ENCODE measurements at places on chromosomes 12 and 14.

DNA sequence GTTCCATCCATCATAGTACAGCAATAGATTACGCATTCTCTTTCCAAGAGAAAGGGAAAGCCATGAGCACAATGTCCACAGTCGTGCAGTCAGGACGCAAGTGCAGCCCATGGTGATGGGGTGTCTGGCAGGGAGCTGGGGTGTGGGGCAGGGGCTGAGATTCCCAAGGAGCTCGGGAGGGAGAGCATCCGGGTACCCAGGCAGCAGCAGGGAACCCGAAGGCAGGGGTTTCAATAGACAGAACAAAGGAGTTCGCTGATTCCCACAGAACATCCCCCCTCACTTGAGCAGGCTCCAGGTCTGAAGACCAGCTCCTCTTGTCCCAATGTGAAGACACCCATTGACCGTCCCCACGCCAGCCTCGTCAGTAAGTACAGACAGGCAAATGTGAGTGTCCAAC is 13.5 kb downstream of the ANHX start:
- no peak for DNase-seq

DNA sequence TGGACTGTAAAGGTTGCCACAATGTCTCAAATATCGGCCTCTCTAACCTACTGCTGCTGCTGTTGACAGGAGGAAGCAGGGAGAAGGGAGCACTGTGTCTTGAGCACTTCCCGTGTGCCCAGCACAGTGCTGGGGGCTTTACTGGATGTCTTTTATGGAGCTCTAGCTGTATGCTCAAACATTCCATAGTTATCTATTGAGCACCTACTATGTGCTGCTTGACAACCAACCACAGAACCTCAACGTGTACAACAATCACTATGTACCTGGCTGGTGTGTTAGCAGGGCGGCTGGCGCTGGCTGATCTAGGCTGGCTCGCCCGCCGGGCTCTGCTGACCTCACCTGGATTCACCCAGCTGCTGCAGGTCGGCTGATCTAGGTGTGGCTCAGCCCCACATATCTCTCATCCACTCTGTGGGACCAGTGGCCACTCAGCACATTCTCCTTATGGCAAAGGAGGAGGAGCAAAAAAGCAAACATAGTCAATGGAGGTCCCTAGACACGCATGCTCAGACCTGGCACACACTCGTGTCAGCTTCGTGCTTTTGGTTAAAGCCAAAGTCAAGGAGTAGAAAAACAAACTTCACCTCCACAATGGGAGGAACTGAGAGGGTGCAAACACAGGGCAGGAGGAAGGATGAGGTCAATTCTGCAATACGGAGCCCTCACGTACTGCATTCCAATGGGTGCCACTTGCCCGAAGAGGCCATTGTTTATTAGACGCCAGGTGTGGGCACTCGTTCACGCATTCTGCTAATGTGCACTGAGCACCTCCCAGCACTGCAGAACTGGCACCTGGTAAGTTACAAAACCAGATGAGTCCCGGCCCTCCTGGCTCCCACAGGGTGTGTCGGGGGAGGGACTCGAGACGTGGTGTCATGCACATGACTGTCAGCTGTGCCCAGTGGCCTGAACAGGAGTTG is 147.2 kb downstream of the SCARB1 start:
- DNase-seq: no peak

DNA sequence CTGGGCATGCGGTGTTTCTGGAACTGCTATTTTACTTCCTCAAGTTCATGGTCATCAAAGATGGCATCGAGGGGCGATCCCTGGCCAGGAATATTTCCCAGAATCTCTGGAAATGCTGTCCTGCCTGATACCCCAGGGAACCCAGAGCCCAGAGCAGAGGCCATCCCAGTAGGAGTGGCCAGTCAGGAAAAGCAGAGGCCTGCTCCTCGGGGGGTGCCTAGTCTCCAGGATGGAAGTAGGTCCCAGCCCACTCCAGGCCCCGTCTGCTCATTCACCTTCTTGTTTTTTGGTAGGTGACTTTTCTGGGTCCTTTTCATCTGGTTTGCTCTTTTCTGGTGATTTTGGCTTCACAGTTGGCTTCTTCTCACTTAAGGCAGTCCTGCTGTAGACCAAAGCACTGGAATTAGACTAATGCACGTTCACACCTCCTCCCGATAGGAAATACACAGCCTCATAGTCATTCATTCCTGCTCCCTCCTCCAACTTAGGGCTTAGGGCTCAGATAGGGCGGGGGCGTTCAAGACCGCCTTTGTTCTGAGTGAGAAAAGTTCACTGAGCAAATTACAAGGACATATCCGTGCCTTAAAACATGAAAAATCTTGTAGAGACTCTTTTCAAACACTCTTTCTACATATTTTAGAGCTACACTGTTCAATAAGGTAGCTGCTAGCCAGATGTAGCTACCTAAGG is 51.1 kb downstream of the TRAFD1 start:
- DNase-seq: no peak

DNA sequence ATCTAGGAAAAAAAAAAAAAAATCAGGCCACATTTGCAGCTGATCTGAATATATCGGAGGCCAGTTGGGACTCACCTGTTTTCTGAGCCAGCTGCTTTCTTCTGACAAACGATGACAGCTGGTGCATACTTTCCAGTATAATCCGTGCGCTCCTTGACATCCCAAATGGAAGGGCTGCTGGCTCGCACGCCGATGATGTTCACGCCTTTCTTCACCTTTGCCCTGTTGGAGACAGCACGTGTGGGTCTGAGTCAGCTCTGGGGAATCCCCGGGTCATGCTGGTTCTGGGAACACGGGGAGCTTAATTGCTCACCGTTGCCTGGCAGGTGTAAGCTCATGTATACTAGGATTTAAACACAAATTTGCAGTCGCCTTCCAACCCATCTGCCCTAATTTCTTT is 372.8 kb downstream of the TMEM132D start:
- no peak for DNase-seq

DNA sequence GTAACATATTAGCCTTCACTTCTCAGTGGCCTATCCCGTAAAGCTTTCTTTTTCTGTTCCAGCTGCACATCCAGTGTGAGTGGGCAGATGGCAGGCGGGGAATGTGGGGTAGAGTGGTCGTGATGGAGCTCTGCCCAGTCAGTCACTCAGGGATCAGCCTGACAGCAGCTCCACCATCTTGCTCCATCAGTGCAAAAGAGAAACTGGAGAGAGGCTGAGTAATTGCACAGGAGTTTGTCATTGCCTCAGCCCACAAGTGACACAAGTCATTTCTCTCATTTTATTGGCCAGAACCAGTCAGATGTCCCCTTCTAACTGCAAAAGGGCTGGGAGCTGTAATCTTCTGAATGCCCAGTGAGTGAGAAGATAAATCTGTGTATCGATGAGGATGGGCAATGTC is 66.5 kb downstream of the ATP23 start:
- DNase-seq: no peak

- peak; percentile 48 for DNase-seq
Measured at GRCh38 chr12:70645494-70646317, 8.5 kb upstream of the PTPRB start.

GRCh38 chr12:19941096-19941495 is 427.2 kb upstream of the PDE3A start:
- DNase-seq: no peak

- DNase-seq: no peak
Measured at GRCh38 chr12:111178181-111179081, 190.5 kb downstream of the PHETA1 start.

- DNase-seq: no peak
Measured at GRCh38 chr14:52360831-52361230, 46.7 kb downstream of the PTGER2 start.

GRCh38 chr12:64691227-64691794 is 67.9 kb downstream of the GNS start:
- DNase-seq: no peak

DNA sequence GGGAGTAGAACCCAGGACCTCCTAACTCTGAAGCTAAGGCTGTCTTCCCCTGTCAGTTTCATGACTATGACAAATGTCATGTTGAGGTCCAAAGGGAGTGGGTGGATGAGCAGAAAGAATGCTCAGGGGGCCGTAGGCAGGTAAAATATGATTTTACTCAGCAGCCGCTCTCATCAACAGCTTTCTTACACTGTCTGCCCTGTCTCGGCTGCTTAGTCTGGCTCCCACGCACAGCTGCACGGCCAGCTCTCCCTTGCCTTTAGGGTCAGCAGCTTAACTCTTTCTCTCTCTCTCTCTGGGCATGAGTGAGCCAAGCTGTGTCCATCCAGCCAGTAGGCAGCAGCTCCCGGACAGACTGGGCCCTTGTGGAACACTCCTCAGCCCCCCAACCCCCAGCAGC is 95.2 kb downstream of the GCH1 start:
- DNase-seq: no peak

DNA sequence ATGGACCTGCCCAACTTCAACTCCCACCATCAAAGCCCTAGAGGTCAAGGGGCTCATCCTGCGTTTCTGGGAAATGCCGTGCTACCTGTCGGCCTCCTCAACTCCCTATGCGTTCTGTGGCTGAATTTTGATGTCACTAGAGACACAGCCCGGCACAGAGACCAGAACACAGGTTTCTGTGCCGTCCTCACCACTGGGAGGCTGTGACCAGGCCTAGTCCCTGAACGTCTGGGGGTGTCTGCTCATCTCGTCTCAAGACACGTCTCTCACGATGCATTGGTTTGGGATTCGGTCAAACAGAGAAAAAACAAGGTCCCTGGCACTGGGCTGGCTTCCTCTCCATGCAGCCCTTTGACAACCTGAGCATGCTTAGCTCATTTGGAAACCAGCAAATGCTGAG is 33.5 kb downstream of the SLC15A4 start:
- no peak for DNase-seq

- no peak for DNase-seq
Measured at GRCh38 chr12:182381-182892, 31.5 kb downstream of the SLC6A12 start.

GRCh38 chr14:70902184-70902583 is 5.1 kb upstream of the PCNX1 start:
- DNase-seq: no peak

- DNase-seq: peak; percentile 20
Measured at GRCh38 chr12:108367436-108367835, 28.3 kb upstream of the CMKLR1 start.

DNA sequence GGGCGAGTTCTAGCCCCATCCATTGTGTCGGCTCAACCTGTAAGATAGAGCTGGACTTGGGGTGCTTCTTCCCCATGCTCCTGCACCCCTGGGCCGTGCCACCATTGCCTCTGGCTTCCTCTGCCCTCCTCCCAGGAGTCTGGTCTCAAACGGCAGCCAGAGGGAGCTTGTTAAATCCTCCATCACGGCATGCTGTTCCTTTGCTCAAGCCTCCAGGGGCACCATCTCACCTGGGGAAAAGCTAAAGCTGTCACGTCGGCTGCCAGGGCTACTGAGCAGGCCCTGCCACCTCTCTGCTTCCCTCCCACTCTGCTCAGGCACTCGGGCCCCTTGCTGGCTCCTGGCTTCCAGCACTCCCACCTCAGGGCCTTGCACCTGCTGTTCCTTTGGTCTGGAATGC is 140.4 kb downstream of the RBM19 start:
- no peak for DNase-seq

GRCh38 chr12:64687816-64688215 is 71.4 kb downstream of the GNS start:
- DNase-seq: no peak

GRCh38 chr14:52080808-52081755 is 12.2 kb upstream of the NID2 start:
- DNase-seq: no peak

GRCh38 chr12:92237762-92238523 is 92.3 kb upstream of the BTG1 start:
- DNase-seq: no peak

- no peak for DNase-seq
Measured at GRCh38 chr14:51852541-51852940, 7.9 kb upstream of the GNG2 start.

DNA sequence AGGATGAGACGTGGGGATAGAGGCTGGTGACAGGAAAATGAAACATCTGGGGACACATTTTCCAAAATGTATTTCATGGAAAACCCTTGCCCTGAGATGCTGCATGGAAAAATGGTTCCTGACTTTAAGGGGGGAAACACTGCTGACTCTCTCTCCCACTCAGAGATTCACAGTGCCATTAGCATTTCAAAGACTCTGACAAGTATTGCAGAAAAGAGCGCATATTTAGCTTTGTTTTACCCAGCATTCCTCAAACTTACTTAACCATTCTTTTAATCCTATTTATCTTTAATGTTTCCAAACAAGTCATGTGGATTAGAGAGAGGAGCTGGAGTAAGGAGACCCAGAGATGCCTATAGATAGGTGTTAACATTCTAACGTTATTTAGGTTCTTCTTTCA is 141.8 kb upstream of the DYRK2 start:
- DNase-seq: no peak

DNA sequence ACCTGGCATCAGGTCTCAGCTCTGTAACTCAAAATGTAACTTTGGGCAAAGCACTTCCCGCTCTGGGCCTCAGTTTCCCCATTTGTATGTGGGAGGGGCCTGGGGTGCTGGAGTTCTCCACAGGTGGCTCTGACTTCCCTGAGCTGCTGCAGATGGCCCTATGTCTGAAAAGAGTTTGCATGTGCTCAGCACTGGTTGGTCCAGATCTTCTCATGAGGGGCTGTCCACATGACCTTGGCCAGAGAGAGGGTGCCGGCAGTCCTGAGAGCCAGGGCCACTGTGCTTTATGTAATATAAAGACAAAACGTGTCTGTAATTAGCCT is 7.2 kb upstream of the CACNA2D4 start:
- no peak for DNase-seq

DNA sequence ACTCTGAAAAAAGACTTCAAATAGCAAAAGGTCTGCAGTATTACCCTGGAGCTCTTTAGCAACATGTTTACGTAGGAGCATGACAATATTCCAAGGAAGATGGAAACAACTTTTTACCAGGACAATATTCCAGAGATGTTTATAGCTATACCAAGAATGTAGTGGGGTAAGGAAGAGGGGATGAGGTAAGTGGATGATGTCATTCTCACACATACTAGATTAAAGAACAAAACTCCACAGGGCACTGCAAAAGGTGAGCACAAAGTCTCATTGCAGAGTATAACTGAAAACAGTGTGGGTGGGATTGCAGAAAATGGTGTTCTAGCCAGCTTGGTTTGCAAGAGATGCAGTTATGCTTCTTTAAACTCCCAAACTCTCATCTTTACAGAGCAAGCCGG is 8.4 kb downstream of the CMTM5 start:
- no peak for DNase-seq

GRCh38 chr14:103597623-103598377 is 31.2 kb upstream of the KLC1 start:
- DNase-seq: peak; percentile 64

- DNase-seq: no peak
Measured at GRCh38 chr14:39912192-39913100, 480.2 kb upstream of the FBXO33 start.
